ENCODE measurements at places on chromosomes 1 and 21.
A peak's percentile ranks its signal among the peaks of the same experiment; 100 is the strongest.

- DNase-seq: no peak
Measured at GRCh38 chr1:71561206-71561605, 480.4 kb upstream of the ZRANB2 start.

DNA sequence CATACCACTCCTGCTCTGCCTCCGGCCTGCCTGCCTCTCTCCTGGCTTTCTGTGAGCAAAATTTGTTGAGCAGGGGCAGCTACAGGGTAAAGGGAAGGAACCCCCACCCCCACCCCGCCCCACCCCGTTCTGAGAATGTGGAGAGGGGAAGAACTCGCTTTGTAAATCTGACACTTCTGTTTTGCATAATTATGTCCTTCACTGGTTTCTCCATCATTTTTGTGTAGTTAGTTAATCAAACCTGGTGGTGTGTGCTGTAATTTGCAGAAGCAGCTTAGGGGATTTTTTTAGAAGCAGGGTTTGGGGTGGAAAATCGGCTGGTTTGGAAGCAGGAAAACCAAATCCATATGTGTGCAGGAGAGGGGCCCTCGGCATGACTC is 58.1 kb upstream of the TMEM51 start:
- DNase-seq: no peak

- no peak for DNase-seq
Measured at GRCh38 chr1:6807782-6808181, 22.5 kb downstream of the CAMTA1 start.

DNA sequence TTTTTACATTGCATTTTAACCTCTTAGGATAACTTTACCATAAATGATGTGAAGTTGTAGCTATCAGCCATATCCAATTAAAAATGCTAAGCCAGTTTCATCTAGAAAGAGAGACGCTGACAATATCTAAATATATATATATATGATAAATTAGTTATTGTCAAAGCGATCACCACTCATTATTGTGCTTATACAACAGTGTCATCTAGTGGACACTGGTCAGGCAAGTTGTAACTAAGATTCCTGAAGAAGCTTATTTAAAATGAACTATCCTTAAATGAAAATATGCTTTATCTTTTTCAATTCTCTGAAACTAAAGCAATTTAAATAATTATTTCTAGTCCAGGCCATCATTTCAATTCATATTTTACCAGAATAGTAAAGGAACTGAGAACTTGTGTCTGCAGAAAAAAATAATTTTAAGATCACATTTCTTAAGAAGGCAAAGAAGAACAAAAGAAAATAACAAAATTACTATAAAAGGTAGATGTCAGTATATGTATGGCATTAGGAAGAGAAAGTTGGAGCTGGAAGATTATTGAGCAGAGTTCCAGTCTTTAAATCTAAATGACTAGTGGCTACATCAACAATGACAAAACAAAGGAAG is 193.3 kb upstream of the SNX7 start:
- no peak for DNase-seq

GRCh38 chr21:38310646-38311485 is 54.1 kb downstream of the KCNJ15 start:
- no peak for DNase-seq

- no peak for DNase-seq
Measured at GRCh38 chr1:47575855-47576757, 138.3 kb downstream of the FOXD2 start.

DNA sequence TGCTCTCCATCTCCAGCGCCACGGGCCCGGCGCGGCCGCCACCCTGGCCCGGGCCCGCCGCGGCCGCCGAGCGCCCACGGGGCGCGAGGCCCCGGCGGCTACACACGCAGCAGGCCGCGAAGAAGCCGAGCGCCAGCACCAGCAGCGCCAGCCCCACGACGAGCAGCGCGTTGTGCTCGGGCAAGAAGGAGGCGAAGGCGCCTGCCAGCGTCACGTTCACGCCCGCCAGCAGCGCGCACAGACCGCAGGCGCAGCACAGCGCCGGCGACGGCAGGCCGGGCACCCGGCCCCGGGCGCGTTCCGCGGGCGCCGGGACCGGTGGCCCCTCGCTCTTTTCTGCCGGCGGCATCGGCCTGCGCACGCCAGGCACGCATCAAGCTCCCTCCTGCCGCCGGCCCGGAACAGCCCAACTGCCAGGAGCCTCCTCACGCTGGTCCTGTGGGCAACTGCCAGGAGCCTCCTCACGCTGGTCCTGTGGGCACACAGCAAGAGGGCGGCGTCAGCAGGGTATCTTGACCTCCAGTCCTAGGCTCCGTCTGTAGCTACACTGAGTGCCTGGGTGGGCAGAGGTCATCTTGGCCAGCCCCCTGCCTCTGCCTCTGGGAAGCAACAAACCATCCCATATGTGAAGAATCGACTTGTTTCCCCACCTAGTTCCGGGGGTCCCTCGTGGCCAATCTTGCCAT is 18.1 kb downstream of the KNCN start:
- peak; percentile 44 for DNase-seq
